ENCODE measurements at places on chromosomes 6 and 20. TPM values are rescaled to one million over a fixed set of nuclear protein-coding genes. Genes with fewer than 3 reads are reported as not detected.
A peak's percentile ranks its signal among the peaks of the same experiment; 100 is the strongest.

Gene SNPH
- 2.6 TPM for total RNA-seq

DNA sequence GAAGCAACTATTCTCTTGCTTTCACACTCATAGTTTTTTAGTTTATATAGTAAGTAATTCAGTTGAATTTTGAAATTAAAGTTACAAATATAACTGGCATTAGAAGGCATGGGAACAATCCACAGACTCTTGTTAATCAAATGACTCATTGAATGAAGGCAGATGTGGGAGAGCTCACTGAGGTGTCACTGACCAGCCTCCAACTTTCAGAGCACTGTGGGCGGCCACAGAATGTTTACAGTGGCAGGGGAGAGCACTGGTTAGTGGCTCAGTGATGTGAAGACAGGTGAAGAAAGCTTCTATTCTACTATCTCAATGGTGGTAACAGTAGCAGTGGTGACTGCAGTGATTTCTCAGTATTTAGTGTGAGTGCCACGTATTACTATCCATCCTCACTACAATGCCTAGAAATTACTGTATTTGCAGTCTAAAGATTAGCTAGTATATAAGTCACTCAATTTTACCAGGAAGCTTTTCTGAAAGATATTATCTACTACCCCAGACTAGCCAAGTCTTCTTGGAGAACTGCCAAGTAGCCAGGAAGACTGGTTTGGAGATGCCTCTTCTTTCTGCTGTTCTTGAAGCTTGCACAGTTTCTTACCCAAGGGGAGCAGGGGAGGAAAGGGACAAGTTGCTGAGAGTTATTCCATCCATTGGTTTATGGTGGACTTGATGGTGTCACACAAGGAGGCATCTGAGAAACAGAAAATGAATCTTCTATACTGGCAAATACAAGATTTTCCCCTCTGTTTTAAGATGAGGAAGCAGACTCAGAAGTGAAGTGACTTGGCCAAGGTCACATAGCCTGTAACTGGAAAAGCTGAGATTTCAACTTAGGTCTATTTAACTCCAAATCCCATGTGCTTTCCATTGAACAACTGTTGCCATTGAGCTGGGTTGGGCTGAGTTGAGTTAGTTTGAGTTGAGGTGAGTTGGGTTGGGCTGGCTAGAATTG, 231.2 kb downstream of the ANKRD60 start:
- peak overlapping the region; percentile 61 for H3K27ac ChIP-seq
- no peaks in the 10 kb centered on the region for H3K27me3 ChIP-seq
- no peaks in the 10 kb centered on the region for H3K36me3 ChIP-seq
- H3K4me1 ChIP-seq: peaks cover 50% of the 10 kb centered on the region

Gene TCP11
- total RNA-seq: not detected

DNA sequence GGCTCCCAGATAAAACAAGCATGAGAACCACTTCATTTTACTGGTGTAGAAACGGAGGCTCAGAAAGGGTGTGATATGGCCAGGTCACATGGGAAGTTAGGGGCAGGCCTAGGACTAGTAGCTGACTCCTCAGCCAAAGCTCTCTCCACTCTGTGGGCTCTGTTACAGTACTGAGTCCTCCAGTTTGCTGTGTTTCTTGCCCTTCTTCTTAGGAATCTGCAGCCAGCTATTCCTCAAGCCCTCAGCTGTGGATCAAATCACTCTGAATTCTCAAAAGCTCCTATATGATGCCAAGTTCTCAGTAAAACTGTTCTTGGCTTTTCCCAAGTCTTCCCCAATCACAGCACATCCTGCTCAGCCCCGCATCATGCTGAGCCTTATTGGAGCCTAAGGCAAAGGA, 42.5 kb upstream of the ADGRF1 start:
- DNase-seq: no peak
- H3K27me3 ChIP-seq: no peaks in the 10 kb centered on the region
- H3K36me3 ChIP-seq: no peaks in the 10 kb centered on the region
- peak overlapping the region; percentile 76 for H3K27ac ChIP-seq
- peaks cover 7% of the 10 kb centered on the region for H3K4me1 ChIP-seq
- H3K4me3 ChIP-seq: no peak overlapping the region

DNA sequence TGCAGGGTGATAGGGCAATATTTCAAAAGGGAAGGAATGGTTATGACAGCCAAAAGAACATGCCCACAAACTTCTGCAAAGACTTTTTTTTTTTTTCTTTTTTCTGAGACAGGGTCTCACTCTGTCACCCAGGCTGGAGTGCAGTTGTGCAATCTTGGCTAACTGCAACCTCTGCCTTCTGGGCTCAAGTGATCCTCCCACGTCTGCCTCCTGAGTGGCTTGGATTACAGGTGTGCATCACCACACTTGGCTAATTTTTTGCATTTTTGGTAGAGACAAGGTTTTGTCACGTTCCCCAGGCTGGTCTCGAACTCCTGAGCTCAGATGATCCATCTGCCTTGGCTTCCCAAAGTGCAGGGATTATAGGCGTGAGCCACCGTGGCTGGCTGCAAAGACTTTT, 117.6 kb upstream of the ADGRF1 start:
- no peak overlapping the region for H3K4me3 ChIP-seq
- no peaks in the 10 kb centered on the region for H3K27me3 ChIP-seq
- no peak for DNase-seq
- H3K27ac ChIP-seq: no peak overlapping the region
- no peaks in the 10 kb centered on the region for H3K36me3 ChIP-seq

- H3K4me1 ChIP-seq: peaks cover 41% of the 10 kb centered on the region
- H3K27me3 ChIP-seq: no peaks in the 10 kb centered on the region
- no peak overlapping the region for H3K4me3 ChIP-seq
- no peaks in the 10 kb centered on the region for H3K36me3 ChIP-seq
- no peak for DNase-seq
Measured at GRCh38 chr20:36483919-36484808, 57.2 kb upstream of the MYL9 start.

GRCh38 chr20:63941282-63942081, 14.7 kb downstream of the UCKL1 start:
- no peaks in the 10 kb centered on the region for H3K4me1 ChIP-seq
- H3K4me3 ChIP-seq: no peak overlapping the region
- H3K27ac ChIP-seq: peak overlapping the region; percentile 52
- no peaks in the 10 kb centered on the region for H3K36me3 ChIP-seq

DNA sequence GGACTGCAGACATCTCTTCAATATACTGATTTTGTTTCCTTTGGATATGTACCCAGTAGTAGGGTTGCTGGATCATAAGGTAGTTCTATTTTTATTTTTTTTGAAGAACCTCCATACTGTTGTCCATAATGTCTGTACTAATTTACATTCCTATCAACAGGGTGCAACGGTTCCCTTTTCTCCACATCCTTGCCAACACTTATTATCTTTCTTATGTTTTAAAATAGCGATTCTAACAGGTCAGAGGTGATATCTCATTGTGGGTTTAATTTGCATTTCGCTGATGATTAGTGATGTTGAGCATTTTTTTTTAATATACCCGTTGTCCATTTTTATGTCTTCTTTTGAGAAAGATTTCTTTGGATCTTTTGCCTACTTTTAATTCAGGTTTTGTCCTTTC, 2.0 kb upstream of the TP53RK start:
- no peaks in the 10 kb centered on the region for H3K36me3 ChIP-seq
- H3K27me3 ChIP-seq: no peaks in the 10 kb centered on the region
- H3K27ac ChIP-seq: no peak overlapping the region
- no peak overlapping the region for H3K4me3 ChIP-seq
- DNase-seq: no peak

Gene ARMC2
- total RNA-seq: 7.5 TPM

DNA sequence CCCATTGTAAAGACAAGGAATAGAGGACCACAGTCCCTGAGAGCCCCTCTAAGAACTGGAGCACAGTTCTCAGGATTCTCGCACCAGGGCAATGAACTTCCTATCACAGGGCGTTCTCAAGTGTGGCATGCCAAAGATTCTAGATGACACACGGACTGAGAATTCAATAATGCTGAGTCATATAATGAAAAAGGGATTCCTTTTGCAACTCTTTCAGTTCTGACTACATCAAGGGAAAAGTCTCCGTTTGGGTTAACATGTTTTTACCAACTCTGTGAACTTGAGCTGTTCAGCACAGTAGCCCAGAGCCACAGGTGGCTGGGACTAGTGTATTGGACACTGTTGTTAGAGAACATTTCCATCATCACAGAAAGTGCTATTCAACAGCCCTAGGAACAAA, 3.4 kb downstream of the MED20 start:
- H3K36me3 ChIP-seq: no peaks in the 10 kb centered on the region
- no peak overlapping the region for H3K27ac ChIP-seq
- H3K4me3 ChIP-seq: no peak overlapping the region
- peaks cover 18% of the 10 kb centered on the region for H3K4me1 ChIP-seq
- DNase-seq: no peak

Gene PPP1R3G
- total RNA-seq: not detected

GRCh38 chr20:51854921-51855320, 52.6 kb upstream of the SALL4 start:
- peaks cover 33% of the 10 kb centered on the region for H3K27me3 ChIP-seq
- H3K4me1 ChIP-seq: peaks cover 5% of the 10 kb centered on the region
- no peaks in the 10 kb centered on the region for H3K36me3 ChIP-seq
- H3K4me3 ChIP-seq: no peak overlapping the region
- no peak for DNase-seq

Gene HLA-DQB2
- 0.32 TPM for total RNA-seq

Gene C6orf136
- total RNA-seq: 301 TPM

- no peak overlapping the region for H3K27ac ChIP-seq
- no peak overlapping the region for H3K4me3 ChIP-seq
- no peaks in the 10 kb centered on the region for H3K36me3 ChIP-seq
- DNase-seq: no peak
- H3K4me1 ChIP-seq: no peaks in the 10 kb centered on the region
Measured at GRCh38 chr6:80263585-80263984, 157.1 kb downstream of the BCKDHB start.

DNA sequence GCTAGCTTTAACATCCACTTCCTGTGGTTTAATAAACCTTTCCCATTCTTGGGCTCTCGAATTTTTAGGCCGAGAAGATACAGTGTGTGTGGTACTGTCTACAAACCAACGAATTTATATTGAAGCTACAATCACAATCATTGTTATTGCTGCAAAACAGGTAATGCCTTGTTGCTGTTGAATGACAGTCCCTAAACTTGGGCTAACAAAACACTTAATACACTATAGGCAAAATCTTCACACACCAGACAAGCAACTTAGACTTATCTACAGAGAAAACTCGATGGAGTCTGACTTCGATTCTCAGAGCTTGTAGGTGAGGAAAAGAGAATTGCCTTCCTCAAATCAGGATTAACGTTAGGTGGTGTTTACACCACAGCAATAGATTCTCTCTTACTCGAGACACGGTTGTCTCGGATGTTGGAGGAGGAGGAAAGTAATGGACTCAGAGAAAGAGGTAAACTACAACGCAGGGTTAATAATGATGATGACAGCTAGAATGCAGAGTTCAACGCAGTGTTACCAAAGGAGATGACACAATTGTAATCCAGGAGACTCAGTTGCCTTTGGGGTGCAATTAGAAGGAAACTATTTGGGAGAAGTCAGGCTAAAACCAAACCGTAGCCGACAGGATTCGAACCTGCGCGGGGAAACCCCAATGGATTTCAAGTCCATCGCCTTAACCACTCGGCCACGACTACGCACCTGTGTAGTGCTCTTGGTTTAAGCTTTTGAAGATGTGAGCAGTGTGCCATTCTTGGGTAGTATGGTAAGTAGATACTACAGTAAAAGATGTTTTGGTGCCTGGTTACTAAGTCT, 32.5 kb upstream of the ZNF184 start:
- H3K36me3 ChIP-seq: no peaks in the 10 kb centered on the region
- H3K4me3 ChIP-seq: no peak overlapping the region
- DNase-seq: peak; percentile 21
- peaks cover 14% of the 10 kb centered on the region for H3K4me1 ChIP-seq
- no peak overlapping the region for H3K27ac ChIP-seq

Gene C4B
- 20.3 TPM for total RNA-seq

DNA sequence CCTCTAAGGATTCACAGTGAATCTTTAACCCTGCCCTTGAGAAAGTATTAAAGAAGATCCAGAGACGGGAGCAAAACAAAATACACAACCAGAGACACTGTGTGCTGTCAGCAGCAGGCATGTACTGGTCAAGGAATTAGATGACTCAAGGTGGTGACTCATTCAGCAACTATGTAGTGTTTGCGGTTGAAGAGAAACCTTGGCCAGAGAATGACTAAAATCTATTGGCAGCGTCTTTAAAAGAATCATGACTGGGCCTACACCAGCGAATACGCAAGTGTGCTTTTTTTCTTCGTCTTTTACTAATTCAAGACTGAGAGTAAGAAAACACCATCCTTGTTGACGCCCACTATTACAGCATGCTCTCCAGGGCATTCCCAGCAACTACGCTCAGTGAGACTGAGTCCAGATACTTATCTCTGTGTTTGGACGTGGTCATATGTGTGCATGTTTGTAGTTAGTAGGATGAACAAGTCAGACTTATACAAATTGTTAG, 72.4 kb upstream of the BACH2 start:
- H3K4me3 ChIP-seq: no peak overlapping the region
- H3K27ac ChIP-seq: peak overlapping the region; percentile 75
- peaks cover 3% of the 10 kb centered on the region for H3K4me1 ChIP-seq
- peak; percentile 33 for DNase-seq
- H3K36me3 ChIP-seq: no peaks in the 10 kb centered on the region

Gene CASS4
- total RNA-seq: 1.1 TPM

GRCh38 chr20:49584418-49585382, 16.8 kb upstream of the PTGIS start:
- H3K4me3 ChIP-seq: no peak overlapping the region
- peaks cover 22% of the 10 kb centered on the region for H3K4me1 ChIP-seq
- H3K36me3 ChIP-seq: no peaks in the 10 kb centered on the region
- H3K27ac ChIP-seq: peak overlapping the region; percentile 70

- peaks cover 7% of the 10 kb centered on the region for H3K27me3 ChIP-seq
- no peak overlapping the region for H3K4me3 ChIP-seq
- no peaks in the 10 kb centered on the region for H3K36me3 ChIP-seq
- H3K4me1 ChIP-seq: no peaks in the 10 kb centered on the region
- H3K27ac ChIP-seq: no peak overlapping the region
Measured at GRCh38 chr20:59696476-59696875, 92.1 kb downstream of the PHACTR3 start.

- H3K27me3 ChIP-seq: no peaks in the 10 kb centered on the region
- H3K4me1 ChIP-seq: peaks cover 43% of the 10 kb centered on the region
- H3K27ac ChIP-seq: no peak overlapping the region
- H3K4me3 ChIP-seq: no peak overlapping the region
- no peaks in the 10 kb centered on the region for H3K36me3 ChIP-seq
Measured at GRCh38 chr6:35368038-35368887, 25.9 kb downstream of the PPARD start.

- DNase-seq: no peak
- no peak overlapping the region for H3K4me3 ChIP-seq
- peaks cover 12% of the 10 kb centered on the region for H3K4me1 ChIP-seq
- H3K27ac ChIP-seq: no peak overlapping the region
Measured at GRCh38 chr20:49699200-49699992, 14.3 kb downstream of the B4GALT5 start.

Gene TNF
- total RNA-seq: 1.1 TPM

DNA sequence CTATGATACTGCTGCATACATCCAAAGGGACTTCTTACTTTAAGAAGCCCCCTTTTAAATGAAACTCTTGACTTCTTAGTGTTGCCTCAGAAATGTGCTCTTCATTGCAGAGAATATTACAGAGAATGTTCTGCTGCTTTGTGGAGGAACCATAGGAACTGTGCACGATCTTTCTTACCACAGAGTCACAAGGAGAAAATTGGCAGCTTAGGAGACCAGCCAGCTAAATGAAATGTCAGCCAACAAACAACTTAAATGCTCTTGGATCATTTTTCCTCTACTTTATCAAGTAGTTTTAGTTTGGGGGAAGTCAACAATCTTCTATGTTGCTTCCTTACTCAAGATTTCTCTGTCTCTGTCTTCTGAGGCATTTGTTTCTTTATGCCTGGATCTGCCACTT, 125.9 kb upstream of the MLIP start:
- H3K4me1 ChIP-seq: peaks cover 3% of the 10 kb centered on the region
- DNase-seq: no peak
- H3K36me3 ChIP-seq: no peaks in the 10 kb centered on the region
- H3K27me3 ChIP-seq: no peaks in the 10 kb centered on the region
- no peak overlapping the region for H3K4me3 ChIP-seq

All from transverse colon (tissue), 4 donors.